ENCODE measurements at places on chromosomes 11 and 22.

GRCh38 chr11:129769059-129769458 lies 46.6 kb upstream of the TMEM45B start:
- no peak for DNase-seq

DNA sequence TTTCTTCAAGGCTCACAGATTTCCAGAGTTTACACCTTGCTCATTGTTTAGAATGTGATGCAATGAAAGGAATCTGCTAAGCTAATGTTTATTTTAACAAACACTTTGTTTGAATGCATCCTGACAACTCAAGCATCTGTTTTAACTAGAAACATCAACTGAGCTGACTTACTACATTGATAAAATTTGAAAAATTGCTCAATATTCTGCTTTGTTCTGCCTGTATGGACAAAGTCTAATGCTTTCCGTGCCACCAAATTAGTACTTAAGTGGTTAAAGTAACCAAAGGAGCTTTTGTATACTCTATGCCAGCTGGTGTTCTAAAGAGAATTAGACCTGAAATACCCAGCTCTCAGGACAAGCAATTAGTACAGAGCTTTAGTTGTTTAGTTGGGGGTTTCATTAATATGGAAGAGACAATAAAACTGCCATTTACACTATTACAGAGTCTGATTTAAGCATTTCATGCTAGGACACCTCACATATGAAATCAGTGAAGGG lies 105.2 kb downstream of the MAML2 start:
- no peak for DNase-seq

DNA sequence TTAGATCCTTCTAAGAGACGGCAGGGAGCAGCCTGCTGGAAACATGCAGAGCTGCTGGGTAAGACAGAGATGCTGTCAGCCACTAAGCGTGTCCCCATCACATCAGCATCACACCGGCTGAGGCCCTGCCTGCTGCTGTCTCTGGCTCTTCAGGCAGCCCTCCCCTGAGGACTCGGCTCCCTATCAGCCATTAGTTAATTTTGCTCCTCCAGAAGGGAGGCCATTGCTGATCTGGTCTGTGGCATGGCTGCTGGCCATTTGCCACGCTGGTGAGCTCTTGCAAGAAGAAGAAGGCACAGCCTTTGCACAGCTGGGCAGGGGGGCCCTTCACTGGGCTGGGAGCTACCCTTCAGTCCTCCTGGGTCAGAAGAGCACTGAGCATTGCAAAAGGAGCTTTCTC lies 131.2 kb upstream of the PARVA start:
- no peak for DNase-seq

GRCh38 chr11:1218788-1219445 lies 3.9 kb upstream of the MUC5B start:
- DNase-seq: no peak

- no peak for DNase-seq
These were observed 226.3 kb downstream of the OPCML start for GRCh38 chr11:133306019-133306418.

GRCh38 chr11:44620328-44620725 lies 54.9 kb downstream of the CD82 start:
- no peak for DNase-seq

DNA sequence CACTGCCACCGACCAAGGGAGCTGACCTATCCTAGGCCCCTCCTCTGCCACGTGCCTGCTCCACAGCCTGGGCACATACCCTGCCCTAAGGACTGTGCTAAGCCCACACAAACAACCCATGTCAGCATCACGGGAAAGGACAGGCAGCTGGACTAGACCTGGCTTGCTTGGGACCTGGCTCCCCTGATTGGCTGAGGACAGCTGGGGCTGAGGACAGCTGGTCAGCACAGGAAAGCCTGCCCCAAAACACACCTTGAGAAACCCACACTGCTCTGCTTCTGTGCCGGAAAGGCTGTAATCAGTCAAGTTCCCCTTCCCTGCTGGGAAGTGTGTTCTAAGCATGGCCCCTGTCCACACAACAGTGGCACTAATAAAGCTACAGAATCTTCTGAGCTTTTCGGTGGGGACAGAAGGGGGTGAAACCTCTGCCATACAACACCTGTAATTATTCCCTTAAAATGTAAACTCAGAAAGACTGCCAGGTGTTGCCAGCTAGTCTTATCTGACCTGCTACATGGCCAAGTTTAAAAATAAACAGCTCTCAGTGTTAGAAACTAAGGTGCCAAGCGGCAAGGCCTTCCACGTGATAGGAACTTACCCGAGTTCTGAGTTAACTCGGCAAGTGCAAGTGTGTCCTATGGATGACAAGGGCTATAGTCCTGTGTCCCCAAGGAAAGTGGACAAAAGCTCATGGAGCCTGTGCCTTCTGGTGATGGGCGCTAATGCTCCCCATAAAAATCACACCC lies 35.7 kb upstream of the ARFGAP3 start:
- DNase-seq: no peak

GRCh38 chr11:131514062-131514461 lies 143.6 kb downstream of the NTM start:
- no peak for DNase-seq

DNA sequence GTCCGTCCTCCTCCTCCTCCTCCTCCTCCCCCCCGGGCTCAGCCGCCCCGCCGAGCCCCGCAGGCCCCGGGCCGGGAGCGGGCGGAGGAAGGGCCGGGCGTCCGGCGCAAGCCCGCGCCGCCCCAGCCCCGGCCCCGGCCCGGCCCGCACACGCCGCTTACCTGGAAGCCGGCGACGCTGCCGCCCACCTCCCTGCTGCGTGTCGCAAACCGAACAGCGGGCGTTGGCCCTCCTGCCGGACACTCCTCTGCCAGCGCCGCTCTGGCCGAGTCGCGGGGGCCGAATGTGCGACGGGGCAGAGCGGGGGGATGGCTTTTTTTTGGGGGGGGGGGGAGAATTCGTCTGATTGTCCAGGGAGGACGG lies 1.1 kb downstream of the IGF2 start:
- no peak for DNase-seq

DNA sequence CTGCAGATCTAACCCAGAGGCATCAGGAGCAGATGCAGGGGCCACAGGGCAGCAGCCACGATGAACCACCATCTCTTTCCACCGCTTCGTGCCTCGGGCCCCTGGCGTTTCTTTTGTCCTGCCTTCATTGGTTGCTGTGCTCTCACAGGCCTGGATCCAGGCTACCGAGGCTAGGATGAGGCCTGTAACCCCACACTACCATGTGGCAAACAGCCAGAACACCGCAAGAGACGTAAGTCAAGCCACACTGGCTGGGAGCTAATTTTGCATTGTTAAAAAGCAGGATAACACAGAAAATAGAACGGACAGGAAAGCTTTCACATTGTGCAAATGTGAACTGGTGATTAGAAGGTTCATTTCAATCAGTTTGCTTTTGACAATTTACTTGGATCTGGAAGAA lies 15.7 kb upstream of the ARFGAP3 start:
- DNase-seq: no peak

GRCh38 chr22:31143537-31143936 lies 3.2 kb upstream of the PLA2G3 start:
- no peak for DNase-seq

DNA sequence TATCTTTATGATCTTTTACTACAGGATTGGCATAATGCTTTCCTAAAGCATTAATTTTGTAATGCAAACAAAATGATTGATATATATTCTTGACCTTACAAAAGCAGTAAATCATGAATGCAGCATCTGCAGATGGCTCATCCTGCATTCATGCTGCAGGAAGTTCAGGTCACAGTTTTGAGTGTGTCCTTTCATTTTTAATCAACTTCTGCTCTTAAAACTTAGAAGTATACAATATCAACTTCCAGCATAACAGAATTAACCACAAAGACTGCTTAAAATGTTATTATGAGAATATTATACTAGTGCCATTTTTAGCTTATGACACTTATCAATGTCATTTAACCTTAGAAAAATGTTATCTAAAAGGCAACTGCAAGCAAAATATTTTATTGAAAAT lies 54.0 kb downstream of the SLC36A4 start:
- DNase-seq: no peak

- DNase-seq: no peak
These were observed 22.9 kb upstream of the FGF3 start for GRCh38 chr11:69841859-69842698.

- DNase-seq: no peak
These were observed 537.9 kb downstream of the NTM start for GRCh38 chr11:131908316-131908715.

DNA sequence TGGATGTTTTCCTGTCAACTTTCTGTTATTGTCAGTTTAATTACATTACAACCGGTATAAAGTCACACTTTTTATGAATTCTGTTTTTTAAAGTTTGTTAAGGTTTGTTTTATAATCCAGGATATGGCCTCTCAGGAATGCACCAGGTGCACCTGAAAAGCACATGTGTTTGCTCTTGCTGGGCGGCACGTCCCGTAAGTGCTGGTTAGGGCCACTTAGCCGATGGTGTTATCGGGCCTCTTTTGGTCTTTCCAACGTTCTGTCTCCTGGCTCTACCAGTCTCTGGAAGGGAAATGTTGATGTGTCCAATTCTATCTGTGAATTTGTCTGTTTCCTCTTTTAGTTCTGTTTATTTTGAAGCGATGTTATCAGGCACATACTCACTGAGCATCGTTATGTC lies 695.7 kb downstream of the BRD1 start:
- DNase-seq: no peak

DNA sequence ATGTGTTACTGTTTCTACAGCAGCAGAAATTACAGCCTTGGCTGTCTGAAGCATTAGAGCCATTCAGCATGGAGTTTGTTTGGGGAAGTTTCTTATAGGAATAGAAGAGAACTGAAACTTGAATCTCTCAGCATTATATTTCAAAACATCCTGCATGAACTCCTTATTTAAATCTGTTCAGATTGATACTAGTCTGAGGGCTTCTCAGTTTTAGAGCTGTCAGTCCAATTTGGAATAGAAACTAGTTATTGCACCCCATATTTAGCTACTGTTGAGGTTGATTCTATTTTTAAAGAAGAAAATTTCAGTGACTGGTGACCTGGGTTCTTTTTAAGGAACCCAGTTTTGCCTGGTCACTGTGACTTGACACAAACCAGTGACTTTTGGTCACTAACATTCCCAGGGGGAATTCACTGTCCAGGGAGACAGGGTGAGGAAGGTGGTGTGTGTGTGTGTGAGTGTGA lies 126.0 kb upstream of the TTC12 start:
- DNase-seq: no peak

DNA sequence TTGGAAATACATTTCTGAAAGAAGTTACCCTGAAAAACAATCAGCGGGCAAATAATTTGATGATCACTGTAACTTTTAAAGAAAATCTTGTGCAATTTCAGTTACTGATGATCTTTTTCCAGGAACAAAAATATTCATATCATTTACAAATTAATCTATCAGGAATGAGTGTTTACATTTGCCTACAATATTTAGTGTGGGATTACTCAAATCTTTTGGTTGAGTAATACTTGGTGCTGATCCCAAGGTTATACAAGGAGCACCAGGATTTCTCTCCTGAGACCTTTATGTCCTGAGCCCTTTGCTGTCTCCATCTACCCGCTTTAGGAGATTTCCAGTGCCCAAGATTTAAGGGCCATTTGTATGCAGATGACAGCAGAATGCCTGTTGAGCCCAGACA lies 116.1 kb downstream of the ATXN10 start:
- no peak for DNase-seq

DNA sequence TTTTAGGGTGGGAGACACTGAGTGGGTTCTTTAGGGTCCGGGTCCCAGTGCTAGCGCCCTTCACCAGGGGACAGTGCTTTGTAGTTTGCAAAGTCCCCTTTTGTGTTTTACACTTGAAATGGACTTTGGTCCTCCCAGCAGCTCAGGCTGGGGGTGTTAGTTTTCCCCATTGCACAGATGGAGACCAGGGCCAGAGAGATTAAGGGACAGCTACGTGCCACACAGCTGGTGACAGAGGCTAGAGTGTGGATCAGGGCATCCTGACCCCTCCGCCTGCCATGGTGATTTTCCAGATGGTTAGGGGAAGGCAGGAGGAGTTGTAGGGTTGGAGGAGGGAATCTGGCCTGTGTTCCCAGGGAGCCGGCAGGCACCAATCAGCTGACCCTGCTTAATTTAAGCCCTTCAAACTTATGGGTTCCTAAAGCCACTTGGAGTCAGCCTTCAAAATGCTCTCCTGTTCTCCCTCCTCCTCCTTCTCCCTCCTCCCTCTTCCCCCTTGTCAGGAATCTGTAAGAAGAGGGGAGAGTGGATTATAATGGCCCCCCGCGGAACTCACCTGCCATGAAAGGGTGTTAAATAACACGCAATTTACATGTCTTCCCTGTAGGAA lies 22.5 kb upstream of the MPPED1 start:
- DNase-seq: no peak

- no peak for DNase-seq
These were observed 120.5 kb upstream of the FGF3 start for GRCh38 chr11:69939551-69940245.

DNA sequence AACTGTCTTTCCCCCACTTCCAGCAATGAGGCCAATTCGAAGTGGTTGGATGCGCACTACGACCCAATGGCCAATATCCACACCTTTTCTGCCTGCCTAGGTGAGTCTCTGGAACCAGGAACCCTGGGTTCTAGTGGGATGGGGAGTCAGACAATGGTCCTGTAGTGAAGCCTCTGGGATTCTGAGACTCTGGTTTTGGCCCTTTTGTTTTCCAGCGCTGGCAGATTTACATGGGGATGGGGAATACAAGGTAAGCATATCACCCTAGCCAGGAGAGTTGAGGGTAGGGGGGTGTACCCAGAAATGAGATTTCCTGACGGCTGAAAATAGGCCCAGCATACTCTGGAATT lies 530 bp downstream of the BBS1 start:
- no peak for DNase-seq

- DNase-seq: peak; percentile 56
These were observed 3.0 kb upstream of the MYBPC3 start for GRCh38 chr11:47355283-47356128.

DNA sequence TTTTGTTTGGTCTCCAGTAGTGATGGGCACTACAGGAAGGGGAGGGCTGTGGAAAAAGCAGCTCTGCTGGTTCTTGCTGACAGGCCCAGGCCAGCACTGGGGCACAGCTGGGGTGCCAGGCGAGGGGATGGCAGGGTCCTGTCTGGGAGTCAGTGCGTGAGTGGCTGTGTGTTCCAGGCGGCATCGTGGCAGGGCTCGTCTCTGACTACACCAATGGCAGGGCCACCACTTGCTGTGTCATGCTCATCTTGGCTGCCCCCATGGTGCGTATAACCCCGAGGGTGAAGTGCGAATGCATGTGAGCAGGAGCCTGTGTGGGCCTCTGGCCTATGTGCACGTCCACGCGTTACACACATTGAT lies 20.9 kb downstream of the SLC37A2 start:
- DNase-seq: no peak

DNA sequence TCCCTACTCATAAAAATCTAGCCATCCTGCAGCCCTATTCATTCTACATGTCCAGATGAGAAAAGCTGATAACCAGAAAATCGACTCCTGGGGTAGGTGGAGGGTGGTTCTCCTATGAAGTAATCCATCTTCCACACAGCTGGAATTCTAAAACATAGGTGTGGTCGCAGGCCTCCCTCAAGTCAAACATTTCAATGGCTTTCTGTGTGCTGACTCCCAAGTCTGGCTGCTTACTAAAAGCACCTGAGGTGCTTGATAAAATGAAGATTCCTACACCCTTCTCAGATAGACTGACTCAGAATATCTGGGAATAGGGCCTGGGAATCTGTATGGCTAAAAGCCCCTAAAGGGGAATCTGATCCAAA lies 26.1 kb downstream of the IRAG1 start:
- DNase-seq: no peak
